ENCODE measurements at places on chromosomes 1 and 21.

DNA sequence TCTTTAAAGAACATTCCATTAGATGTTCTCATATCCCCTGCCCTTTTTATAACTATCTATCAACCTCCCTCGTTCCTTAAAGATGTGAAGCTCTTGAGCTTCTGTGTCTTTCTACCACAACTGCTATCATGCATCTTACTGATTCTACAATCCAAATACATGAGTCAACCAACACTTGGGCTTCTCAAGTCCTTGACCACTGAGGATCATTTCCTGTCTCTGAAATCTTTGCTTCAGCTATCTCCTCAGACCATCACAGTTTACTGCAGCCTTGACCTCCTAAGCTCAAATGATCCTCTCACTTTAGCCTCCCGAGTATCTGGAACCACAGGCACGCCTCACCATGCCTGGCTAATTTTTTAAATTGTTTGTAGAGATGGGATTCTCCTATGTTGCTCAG is 75.2 kb downstream of the FMO4 start:
- no peak for DNase-seq

- DNase-seq: no peak
These were observed 85.3 kb upstream of the SERBP1 start for GRCh38 chr1:67515324-67516080.

DNA sequence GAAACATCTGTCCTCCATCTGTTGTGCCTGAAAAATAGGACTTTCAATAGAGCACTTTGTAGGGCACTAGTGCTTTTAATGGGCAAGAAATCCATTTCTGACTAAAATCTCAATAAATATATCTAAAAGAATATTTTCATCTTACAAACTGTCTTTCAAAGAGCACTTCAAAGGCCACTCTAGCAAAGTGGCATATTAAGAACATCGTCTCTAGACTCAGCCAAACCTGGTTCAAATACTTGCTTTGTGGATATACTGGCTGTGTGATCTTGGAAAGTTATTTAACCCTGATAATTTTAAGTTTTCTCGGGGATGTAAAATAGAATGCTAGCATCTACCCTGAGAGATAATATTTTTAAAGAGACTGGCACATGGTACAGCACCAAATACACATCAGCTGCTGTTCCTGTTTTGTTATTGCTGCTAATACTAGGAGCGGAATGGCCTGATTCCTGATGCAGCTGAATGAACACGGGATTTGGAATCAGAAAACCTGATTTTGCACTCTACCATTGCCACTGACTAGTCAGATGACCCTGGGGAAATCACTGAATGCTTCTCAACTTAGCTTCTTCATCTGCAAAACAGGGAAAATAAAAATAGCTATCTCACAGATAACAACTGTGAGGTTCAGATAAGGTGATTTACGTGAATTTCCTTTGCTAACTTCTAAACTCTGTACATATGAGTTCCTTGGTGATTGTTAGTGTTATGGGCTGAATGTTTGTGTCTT is 25.2 kb upstream of the LRRC8C start:
- DNase-seq: no peak

GRCh38 chr1:34409689-34410229 is 233.1 kb downstream of the C1orf94 start:
- DNase-seq: no peak

DNA sequence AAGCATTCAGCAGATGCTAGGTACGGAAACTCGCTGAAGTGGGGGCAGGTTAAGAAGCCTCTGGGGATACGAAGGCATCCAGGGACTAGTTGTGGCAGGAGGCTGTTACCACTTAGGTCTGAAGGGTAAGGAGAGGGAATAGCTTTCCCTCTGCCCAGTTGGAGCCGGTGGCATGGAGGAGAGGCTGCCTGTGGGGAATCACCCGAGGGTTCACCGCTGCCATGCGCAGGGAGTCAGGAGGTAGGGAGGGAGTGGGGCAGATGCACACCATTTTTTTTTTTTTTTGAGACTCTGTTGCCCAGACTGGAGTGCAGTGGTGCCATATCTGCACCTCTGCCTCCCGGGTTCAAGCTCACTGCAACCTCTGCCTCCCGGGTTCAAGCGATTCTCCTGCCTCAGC is 6.1 kb downstream of the PCSK9 start:
- DNase-seq: no peak

DNA sequence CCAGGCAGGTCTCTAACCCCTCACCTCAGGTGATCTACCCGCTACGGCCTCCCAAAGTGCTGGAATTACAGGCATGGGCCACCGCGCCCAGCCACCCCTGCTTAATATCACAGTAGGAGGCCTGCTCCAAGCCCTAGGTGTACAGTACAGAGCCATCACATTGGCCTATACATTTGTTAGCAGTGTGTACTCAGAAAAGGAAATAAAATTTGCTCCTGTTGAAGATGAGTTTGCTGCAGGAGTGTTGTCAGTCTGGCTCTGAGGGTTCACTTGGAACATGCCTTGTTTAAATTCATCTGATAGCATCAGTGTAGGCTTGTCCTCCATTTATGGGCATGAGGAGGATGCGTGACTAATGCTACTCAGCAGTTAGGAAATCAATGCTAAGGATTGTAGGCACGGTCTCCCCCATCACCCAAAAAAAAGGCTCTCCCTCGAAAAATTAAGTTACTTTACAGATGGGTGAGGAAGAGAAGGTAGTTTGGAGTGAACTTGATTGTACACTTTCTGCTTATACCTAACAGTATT is 4.6 kb upstream of the ENAH start:
- DNase-seq: no peak

- no peak for DNase-seq
These were observed 606.3 kb downstream of the NUF2 start for GRCh38 chr1:163928069-163928468.

DNA sequence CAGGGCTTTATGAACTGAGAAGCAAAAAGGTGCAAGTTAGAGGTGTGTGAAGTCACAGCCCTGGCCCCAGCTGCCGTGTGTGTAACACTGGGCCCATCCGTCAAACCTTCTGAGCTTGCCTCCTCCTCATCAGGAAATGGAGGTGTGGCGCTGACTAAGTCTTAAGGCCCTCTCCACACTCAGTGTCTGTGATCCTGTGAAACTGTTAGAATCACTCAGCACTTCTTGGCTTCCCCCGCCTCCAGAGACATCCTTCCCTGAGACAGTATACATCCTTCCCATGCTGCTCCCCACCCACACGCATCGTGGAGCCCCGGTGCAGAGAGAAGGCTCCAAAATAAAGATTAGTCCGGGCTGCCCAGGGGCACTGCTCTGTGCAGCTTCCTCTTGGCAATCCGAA is 33.3 kb downstream of the LRP8 start:
- DNase-seq: peak; percentile 54

- no peak for DNase-seq
These were observed 37.1 kb downstream of the STYXL2 start for GRCh38 chr1:167130829-167131510.

DNA sequence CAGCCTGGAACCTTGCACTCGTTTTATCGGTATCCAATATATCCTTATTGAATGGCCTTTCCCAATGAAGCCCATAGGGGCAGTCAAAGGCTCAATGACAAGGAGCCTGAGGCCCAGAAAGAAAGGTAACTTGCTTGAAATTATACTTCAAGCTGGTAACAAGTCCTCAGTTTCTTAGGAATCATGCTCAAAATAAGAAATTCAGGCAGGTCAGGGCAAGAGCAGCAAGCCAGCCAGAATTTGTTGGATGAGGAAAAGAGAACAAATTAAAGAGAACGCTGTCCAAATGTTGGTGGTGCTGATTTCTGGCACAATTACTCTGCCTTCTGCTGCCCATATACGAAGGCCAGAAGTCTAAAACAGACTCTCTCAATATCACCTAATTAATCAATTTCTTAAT is 77.6 kb downstream of the DDX20 start:
- DNase-seq: no peak

DNA sequence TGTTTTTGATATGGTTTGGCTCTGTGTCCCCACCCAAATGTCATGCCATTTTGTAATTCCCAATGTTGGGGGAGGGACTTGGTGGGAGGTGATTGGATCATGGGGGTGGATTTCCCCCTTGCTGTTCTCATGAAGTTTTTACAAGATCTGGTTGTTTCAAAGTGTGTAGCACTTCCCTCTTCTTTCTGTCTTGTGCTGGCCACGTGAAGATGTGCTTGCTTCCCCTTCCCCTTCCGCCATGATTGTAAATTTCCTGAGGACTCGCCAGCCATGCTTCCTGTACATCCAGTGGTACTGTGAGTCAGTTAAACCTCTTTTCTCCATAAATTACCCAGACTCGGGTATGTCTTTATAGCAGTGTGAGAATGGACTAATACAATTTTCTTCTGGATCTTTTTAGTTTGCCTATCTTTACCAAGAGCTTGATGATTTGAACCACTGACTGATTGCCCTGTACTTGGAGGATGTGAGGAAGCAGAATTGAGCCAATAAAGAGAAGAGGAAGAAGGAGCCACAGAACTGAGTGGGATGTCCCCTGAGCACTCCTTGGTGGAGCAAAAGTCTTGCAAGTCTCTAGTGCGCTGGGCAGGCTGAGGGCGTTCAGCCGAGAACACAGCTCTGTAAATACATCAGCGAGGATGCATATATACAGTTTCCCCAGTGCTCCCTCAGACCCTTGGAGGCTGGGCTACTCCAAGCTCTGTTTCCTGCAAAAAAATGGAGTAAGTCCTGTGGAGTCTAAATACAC is 102.6 kb downstream of the CYYR1 start:
- no peak for DNase-seq

DNA sequence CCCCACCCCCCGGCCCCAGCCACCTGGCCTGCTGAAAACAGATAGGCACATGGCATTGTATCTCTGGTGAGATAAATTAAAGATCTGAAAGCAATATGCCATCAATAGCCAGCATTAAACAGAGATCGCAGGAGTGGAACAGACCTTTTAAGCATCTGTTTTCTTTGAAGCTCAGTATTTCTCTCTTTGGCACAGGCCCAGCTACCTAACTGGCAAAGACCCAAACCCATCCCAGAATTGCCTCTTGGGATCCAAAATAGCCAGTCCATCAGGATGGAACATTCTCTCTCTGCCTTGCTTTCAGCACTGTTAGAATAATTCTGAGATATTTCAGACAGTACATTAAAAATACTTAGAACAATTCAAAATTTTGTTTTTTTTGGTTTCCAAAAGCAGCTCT is 46.0 kb downstream of the KCNJ6 start:
- DNase-seq: no peak

DNA sequence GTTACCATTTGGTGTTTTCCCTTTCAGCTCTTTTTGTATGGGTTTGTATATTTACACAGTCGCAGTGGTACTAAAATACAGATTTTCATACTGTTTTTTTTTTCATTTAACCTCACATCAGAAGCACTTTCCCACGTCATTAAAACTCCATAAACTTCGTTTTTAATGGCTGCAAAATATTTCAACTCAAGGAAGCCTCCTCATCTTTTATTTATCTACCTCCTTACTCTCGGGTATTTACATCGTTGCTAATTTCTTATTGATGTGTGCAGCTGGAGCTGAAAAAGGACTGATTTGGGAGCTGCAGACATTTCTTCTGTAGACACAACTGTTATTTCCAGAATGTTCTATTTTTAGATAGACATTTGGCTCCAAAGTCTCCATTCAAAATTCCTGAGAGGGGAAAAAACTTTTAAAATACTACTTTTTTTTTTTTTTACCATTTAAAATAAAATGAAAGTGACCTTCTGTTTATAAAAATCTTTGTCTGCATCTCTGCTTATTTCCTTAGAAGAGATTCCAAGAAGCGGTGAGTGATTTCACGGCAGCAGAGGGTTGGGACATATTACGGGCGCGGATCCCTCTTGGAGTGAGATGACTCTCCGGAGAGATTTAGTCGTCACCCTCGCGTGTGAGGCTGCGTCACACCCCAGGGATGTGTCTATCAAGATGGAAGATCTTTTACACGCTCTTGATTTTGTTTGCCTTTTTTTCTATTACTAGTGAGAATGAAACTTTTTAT is 10.1 kb downstream of the RUNX3 start:
- peak; percentile 47 for DNase-seq

DNA sequence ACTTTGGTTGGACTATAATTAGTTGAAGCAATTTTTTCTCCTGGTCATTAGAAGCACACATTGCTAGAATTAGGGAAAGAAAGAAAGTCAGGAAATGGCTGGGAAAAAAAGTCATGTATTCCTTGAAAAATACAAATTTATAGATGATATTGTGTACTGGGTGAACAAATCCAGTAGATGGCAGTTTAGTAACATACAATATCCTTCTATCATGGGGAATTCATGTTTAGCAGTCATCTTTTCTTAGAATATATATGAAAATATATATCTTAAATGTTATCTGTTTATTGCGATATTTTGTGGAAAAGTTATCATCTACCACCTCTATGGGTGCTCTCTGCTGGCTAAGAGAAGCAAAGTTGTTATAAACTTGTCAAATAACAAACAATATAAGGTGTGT is 13.1 kb upstream of the ZRANB2 start:
- no peak for DNase-seq

- no peak for DNase-seq
These were observed 17.7 kb downstream of the GNB1 start for GRCh38 chr1:1873186-1873585.

DNA sequence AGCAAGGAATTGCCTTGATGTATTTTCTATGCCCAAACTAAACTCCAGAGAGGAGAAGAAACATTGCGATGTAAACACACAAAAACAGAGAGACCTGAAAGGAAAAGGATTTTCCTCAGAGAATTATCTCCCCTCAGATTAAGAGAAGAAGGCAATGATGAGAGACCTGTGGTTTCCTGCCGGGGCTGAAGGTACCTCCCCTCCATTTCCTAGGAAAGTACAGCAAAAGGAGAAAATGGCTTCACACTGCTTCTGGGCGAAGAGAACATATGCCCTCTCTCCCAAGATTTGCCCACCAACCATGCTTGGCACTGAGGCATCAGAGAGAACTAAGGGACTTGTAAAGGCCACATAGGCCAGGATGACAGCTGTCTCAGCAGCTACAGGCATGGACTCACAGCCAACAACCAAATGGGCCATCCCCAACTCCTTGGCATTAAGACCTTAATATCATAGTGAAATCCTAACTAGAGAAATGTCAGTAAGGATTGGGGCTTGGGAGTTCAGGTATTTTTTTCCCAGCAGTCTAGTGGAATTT is 523.0 kb downstream of the PTPRC start:
- no peak for DNase-seq

GRCh38 chr1:87121711-87122163 is 206.9 kb upstream of the LMO4 start:
- no peak for DNase-seq

- DNase-seq: no peak
These were observed 19.3 kb upstream of the AADACL3 start for GRCh38 chr1:12696658-12697057.

GRCh38 chr1:224163311-224163710 is 19.7 kb upstream of the DEGS1 start:
- no peak for DNase-seq

DNA sequence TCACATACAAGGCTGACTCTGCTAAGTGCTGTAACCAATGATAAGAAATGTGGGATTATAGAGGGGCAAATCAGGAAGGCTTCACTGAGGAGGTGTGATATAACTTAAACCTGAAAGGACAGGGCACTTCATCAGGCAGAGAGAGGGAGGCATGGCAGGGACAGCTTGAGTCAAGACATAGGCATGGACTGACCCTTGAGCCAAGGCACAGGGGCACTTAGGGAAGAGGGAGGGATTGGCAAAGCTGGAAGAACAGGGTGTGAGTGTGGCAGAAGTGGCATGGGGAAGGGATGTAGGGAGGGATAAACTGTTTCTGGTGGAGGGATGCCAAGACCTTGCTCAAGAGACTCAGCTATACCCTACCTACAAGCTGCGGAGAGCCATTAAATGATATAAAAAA is 81.3 kb downstream of the PLXNA2 start:
- no peak for DNase-seq

Measured in CD4-positive, alpha-beta T cell treated with Interleukin-2 at 100 ng/mL for 4 hours (primary cell).